ENCODE measurements at places on chromosomes 3 and 15. TPM values are rescaled to one million over a fixed set of nuclear protein-coding genes. Genes with fewer than 3 reads are reported as not detected.

OXNAD1 gene
- total RNA-seq = 15.4 TPM

DNA sequence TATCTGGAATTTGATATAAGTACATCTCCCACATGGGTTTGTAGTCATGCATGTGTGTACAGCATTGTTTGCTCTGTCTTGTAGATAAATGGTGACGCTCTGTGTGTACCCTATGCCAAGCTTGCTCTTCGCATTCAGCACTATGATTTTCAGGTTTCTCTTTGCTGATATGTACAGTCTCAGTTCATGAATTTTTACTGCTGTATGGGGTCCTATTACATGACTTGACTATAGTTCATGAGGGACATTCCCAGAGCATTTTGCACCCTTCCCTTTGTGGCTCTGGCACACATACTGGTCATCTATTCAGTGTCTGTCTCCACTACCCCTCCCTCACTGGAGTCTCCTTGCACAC lies 132.7 kb downstream of the EEFSEC start:
- DNase-seq = no peak

GRCh38 chr3:132034097-132034485 lies 723 bp downstream of the CPNE4 start:
- DNase-seq = no peak

HDGFL3 gene
- total RNA-seq = 29.8 TPM

RASGRF1 gene
- 1.1 TPM for total RNA-seq

GRCh38 chr3:39269528-39269927 lies 10.3 kb downstream of the CX3CR1 start:
- DNase-seq = no peak
